ENCODE measurements at places on chromosomes 7 and 10.

DNA sequence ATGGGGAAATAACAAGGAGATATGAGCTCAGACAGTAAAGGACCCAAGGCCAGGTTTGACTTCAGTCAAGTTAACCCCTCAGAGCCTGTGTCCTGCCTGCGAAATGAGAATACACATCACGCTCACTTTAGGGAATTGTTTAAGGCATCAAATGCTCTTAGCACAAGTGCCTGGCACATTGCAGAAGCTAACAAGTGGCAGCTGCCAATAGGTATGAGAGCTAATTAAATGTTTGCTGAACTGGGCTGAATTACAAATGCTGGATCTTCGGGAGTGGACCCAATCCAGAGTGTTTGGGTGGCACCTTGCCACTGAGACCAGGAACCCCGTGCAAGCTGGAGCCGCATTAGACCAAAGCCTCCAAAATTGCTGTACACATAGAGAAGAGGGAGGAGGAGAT lies 136.8 kb downstream of the C10orf90 start:
- DNase-seq: no peak

GRCh38 chr10:5774987-5775620 lies 38.1 kb downstream of the GDI2 start:
- no peak for DNase-seq

DNA sequence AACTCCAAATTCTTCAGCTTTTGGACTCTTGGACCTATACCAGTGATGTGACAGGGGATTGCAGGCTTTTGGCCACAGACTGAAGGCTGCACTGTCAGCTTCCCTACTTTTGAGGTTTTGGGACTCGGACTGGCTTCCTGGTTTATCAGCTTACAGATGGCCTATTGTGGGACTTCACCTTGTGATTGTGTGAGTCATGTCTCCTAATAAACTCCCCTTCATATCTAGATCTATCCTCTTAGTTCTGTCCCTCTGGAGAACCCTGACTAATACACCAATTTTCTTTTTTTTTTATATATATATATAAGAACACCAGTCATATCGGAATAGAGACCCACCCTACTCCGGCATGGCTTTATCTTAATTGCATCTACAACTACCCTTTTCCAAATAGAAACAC lies 166.8 kb downstream of the ETV1 start:
- no peak for DNase-seq

GRCh38 chr7:157991351-157991750 lies 596.3 kb downstream of the PTPRN2 start:
- DNase-seq: no peak

GRCh38 chr7:157475601-157476000 lies 138.8 kb downstream of the DNAJB6 start:
- DNase-seq: no peak

DNA sequence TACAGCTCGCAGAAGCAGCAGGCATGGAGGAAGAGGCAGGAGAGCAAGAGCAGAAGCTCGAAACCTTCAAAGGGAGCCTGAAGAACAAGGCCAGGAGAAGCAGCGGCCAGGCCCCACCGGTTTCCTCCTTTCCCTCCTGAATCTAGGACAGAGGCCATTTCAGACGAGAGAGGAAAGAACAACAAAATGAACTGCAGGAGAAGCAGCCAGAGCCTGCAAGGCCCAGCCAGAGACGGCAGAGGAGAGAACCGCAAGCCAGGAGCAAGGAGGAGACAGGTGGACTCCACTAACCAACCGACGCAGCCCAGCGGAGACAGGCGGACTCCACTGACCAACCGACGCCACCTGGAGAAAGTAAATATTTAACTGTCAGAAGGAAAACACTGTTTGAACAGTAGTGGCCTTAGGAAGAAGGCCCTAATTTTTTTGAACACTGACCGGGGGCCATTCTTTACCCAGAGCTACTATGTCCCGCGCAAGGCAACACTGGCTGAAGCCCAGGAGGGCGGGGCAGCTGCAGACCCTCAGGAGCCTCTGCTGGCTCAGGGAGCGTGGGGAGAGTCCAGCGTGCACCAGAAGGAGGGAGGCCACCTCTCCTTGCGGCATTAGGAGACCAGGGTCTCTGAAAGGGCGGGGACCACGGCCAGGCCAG lies 559.2 kb downstream of the PTPRN2 start:
- no peak for DNase-seq

- no peak for DNase-seq
These were observed 14.7 kb downstream of the FAM241B start for GRCh38 chr10:69644658-69645295.

- DNase-seq: no peak
These were observed 173.3 kb downstream of the ELFN1 start for GRCh38 chr7:1843271-1843861.

GRCh38 chr10:132664883-132665282 lies 121.1 kb downstream of the NKX6-2 start:
- no peak for DNase-seq

DNA sequence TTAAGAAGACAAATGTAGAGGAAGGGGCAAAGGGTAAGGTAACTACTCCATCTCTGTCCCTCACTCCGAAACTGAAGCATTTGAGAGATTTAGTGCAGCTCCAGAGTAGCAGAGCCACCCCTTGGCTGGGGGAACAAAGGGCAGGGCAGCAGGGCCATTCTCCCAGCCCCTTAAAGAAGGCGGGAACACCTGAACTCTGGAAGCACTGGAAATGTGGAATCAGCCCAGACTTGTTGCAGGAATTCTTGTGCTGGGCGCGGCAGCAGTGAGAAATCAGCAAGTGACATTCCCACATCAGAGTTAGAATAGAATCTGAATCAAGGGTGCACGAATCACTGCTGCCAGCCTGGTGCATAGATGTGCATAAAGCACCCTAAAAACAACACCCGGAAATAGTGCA lies 34.4 kb upstream of the GRM8 start:
- no peak for DNase-seq

GRCh38 chr7:4962872-4963775 lies 4.1 kb upstream of the MMD2 start:
- no peak for DNase-seq

DNA sequence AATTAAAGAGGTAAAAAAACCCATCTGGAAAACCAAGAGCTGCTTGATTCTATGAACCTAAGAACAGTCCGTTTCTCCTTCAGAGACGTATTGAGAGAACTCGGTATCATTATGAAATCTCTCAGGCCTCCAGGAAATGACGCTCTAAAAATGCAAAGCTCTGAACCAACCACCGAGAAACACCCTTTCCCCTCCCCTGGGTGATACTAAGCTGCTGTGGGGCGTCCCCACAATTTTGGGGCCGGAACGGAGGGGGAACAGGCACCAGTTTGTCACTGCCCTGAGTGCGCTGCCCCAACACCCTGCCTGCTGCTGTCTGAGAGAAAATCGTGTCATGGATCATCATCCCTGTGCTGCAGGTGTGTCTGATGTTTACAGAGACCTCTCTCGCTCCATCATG lies 509.5 kb downstream of the DNAJB6 start:
- DNase-seq: no peak

DNA sequence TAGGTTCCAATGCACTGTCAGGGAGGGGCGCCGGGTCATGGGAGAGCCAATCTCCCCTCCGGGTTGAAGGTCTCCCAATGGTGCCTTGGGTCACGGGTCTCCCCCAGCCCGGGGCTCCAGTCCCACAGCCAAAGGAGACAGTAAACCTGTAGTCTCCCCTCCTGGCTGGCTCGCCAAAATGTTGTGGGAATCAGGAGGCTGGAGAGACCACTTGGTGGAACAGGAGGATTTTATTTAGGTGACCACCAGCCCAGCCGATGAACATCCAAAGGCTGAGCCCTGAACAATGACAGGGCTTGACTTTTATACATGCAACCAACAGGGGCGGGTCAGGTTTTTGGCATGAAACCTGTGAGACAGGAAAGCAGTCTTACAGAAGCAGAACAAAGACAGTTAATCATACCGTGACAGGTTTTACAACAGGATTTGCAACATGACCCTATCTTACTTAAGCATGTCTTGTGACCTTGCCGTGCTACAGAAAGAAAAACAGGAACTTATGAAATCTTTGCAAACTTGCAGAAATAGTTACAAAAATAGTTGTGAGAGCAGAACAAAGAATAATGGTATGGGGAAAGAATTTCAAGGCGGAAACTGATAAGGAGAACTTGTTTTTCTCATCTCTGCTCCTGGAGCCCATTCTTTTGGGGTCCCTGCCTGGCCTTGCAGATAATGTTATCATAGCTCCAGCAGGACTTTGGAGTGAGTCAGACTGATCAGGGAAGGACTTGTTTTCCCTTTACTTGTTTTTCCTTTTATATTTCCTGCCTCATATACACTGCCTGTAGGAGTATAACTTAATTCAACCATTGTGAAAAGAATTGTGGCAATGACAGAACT lies 7.1 kb downstream of the ERV3-1 start:
- no peak for DNase-seq

DNA sequence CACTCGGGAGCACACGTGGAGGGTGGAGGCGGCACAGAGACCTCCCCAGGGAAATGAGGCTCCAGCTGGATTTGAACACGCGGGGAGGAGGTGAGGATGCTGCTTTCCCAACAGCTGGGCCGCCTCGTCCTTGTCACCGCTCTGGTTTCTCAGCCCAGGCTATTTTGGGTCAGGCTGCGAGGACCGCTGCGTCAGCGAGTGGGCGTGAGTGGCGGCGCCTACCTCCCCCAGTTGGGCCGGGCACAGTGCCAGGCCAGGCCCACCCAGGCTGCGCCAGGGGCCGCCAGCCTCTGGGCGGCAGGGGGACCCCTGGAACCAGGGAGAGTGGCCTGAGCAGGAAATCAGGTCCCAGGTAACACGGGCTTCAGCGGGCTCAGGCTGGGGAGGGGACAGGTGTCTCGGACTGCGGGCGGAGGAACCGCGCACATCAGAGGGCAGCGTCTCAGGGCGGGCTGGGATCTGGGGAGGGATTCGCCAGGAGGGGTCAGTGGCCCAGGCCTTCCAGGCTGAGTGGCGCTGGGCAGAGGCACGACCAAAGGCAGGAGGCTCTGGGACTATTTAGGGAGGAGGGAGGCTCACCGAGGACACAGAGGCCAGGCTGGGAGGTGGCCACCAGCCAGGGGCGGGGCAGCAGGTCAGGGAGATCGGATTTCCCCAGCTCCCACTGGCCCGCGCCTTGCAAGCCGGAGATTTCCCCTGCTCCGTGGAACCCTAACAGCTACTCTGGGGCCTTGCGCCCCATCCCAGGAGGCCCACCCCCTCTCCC lies 125.2 kb upstream of the RET start:
- DNase-seq: peak; percentile 62

- DNase-seq: no peak
These were observed 37.2 kb downstream of the LRMDA start for GRCh38 chr10:75468612-75469005.

DNA sequence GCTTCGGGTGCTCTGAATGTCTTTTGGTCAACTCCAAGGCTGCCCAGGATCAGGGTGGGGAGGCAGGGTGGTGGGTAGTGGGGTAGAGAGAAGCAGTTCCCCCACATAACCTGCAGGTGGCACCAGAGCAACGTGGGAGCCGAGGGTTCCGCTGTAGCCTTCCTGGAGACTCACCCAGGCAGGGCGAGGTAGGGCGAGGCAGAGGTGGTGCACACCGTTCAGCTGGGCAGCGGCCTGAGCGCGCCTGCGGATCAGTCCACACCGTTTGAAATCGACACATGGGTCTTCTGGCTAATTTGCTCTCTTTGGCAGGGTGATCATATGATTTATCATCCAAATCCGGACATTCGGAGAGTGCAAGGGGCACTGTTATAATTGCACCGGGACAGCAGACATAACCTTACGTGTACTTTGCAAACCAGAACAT lies 41.4 kb upstream of the MAP3K8 start:
- DNase-seq: no peak

- no peak for DNase-seq
These were observed 49.1 kb downstream of the SYPL1 start for GRCh38 chr7:106063024-106063423.

- DNase-seq: no peak
These were observed 349.6 kb upstream of the MKI67 start for GRCh38 chr10:128475686-128476367.

DNA sequence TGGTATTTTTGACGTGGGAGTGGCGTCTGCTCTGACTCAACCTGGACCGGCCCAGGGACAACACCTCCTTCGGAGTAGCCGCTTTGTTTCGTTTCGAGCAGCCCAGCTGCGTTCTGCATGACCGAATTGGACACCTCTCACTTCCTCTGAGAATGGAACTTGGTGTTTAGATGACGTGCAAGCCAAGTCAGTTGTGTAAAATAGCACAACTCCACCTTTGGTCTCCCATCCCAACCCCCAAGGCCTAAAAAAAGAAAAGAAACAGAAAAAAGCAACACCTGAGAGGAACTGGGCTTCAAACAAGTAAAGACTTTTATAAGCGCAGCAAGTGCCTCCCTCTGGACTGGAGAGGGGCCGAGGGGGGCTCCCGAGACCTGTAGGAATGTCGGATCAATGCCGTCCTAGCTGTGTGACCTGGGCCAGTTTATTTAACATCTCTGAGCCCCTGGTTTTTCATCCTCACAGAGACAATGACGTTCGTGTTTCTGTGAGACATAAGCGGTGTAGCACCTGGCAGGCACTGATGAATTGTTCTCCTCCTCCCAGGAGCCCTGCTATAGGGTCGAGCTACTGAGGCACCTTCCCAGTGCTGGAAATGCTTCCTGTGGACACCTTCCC lies 52.0 kb upstream of the SMNDC1 start:
- no peak for DNase-seq

- DNase-seq: no peak
These were observed 161.2 kb downstream of the DNAJB6 start for GRCh38 chr7:157497744-157498651.

- DNase-seq: no peak
These were observed 831 bp upstream of the PFKP start for GRCh38 chr10:3066317-3067117.

- DNase-seq: no peak
These were observed 51.7 kb downstream of the NRAP start for GRCh38 chr10:113612154-113612553.

GRCh38 chr7:141960687-141961422 lies 12.7 kb downstream of the TAS2R38 start:
- no peak for DNase-seq

- DNase-seq: no peak
These were observed 82.9 kb downstream of the GALNT11 start for GRCh38 chr7:152108359-152108758.

All from vagina (tissue), 2 donors.